ENCODE measurements at places on chromosomes 13 and 19.
A peak's percentile ranks its signal among the peaks of the same experiment; 100 is the strongest.

DNA sequence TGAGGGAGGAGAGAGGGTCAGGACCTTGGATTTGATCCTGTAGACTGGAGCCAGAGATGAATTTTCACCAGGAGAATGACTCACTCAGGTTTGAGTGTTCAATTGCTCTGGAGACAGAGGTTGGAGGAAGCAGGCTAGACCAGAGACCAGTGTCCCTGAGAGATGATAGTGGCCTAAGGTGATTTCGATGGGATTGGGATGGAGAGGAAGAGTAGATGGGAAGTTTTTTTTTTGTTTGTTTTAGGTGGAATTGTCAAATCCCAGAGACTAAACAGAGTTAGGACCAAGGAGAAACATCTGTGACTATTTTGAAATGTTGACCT lies 2.3 kb downstream of the CEBPG start:
- no peak for DNase-seq

GRCh38 chr13:45707516-45708100 lies 5.5 kb downstream of the CBY2 start:
- DNase-seq = no peak

DNA sequence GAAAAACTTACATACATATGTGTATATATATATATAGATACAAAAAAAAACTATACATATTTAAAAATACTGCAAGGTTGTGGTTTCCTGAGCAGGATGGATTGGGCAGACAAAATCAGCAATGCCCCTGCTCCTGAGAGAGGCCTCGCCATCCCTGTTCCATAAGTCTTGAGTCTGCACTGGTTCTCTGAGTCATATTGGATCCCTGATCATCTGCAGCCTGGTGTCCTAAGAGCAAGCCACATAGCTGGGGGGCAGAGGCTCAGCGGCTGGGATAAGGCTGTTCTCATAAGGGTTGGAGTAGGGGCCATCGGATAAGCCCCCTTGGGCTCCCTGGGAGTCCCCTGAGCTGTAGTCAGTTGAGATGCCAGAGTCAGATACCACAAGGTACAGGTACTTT lies 3.3 kb downstream of the SWSAP1 start:
- no peak for DNase-seq

DNA sequence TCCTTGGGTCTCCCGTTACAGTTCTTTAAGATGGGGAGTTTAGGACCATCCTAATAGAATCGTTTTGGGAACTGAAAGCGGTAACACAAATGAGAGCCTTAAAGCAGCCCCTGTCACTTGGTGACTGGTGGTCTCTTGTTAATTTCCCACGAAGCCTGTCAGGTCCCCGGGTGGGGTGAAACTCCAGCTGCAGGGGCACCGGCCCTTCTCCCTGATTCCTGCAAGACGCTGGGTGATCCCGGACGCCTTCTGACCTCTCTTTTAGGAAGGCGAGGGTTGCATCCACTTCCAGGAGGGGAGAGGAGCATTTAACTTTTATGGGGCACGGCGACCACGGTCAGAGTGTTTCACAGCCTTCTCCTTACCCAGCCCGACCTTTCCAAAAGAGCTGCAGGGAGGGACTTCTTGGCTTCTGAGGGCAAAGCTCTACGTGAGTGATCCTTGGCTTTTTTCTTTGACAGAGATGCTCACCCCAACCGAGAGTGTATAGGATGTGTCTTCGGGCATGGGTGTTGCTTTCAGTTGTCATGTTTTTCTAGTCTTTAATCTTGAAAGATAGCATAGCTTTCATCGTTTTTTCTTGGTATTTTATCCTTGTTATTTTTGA lies 688 bp downstream of the ZNF225 start:
- DNase-seq = no peak

DNA sequence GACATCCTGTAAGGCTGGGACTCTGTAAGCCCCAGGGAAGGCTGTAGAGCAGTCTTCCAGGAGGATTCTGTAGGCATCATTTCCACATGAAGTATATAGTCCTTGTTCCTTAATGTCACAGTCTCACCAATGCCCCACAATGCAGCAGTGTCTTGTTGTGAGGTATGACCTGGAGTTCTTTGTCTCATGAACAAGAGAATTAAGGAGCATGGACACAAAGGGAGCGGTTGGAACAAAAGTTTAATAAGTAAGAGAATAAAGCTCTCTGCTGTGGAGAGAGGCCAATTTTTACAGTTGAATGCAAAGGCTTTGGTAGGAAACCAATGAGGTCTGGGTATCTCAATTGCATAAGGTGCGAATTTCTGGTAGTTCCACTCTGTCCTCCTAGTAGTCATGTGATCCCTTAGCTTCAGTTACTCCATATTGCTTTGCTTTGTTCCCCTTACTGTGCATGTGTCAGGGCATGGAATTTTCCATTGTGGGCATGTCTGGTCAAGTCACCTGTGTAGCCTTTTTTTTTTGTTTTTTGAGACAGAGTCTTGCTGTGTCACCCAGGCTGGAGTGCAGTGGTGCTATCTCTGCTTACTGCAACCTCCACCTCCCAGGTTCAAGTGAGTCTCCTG lies 124.3 kb upstream of the TMTC4 start:
- DNase-seq = no peak

DNA sequence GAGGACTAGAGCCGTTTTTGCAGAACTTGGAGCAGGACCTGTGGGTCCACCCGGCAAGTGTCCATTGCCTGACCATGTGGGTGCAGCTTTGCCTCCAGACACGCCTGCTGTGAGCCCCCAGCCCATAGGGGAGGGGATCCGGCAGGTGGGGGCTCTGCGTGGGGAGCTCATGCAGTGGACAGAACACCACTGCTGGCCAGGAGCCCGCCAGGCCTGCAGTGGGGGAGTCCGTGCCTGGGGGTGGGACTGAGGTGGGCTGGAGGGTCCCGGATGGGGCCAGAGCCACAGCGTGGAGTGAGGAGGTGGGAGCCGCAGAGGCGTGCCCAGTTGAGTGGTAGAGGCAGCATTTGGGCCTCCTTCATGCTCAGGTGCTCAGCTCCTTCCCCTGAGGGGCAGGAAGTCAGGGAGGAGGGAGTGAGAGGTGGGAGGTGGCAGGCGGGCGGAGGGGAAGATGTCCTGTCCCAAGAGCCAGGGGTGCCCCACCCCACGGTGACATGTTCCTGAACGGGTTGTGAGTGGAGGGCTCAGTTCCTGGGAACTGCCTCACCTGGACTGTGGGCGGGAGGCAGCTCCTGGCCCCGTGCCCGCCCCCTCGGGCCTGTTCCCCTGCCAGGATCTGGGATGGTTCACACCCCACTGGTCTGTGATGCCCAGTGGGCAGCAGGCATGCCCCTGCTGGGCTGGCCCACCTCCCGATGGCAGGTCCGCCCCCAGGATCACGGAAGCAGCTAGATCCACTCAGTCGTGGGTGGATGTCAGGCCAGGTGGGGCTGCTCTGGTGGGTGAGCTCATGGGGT lies 8.8 kb downstream of the ADAT3 start:
- DNase-seq = no peak

- no peak for DNase-seq
Measured at GRCh38 chr13:107185889-107186288, 618.0 kb upstream of the ARGLU1 start.

DNA sequence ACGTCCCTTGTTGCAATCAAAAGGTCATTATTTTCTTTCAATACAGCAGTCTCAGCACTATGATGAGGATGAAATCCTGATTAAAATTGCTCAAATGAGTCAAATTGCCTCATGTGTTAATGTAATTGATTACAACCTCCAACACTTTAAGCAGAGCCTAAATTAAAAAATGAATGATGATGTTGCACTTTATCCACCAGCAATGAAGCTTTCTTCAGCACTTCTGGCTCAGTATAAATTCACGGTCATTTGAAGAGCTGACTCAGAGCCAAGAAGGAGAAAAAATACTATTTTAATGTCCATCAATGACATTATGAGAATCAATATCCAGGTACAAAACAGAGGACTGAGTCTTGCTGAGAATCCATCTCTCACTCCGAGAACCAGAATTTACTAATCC lies 792.6 kb upstream of the ATXN8OS start:
- no peak for DNase-seq

DNA sequence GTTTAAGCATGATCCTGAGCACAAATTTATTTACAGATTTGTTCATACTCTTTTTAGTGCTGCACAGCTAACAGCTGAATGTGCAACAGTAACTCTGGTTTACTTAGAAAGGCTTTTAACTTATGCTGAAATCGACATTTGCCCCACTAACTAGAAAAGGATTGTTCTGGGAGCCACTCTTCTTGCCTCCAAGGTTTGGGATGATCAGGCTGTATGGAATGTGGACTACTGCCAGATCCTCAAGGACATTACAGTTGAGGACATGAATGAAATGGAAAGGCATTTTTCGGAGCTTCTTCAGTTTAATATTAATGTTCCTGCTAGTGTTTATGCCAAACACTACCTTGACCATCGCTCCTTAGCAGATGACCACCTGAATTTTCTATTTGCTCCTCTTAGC lies 16.0 kb downstream of the ZNF100 start:
- DNase-seq = no peak

GRCh38 chr13:50124536-50125303 lies 109.5 kb downstream of the KCNRG start:
- peak; percentile 88 for DNase-seq

- no peak for DNase-seq
Measured at GRCh38 chr13:57877601-57878000, 246.1 kb downstream of the PCDH17 start.

GRCh38 chr19:4279530-4280422 lies 710 bp downstream of the SHD start:
- no peak for DNase-seq

DNA sequence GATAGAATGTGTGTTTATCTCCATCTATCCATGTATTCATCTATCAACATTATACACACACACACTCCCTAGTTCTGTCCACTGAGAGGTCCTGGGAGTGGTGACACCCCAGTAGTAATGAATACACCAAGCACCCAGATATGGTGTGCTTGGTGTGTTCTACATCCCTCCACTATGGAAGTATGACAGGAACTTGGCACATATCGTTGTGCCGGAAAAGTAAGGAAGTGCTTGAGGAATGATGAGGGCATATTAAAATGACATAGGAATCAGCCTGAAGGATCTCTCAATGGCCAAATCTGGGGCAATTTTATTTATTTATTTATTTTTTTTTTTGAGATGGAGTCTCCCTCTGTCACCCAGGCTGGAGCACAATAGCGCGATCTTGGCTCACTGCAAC lies 28.3 kb upstream of the FBXO17 start:
- DNase-seq = no peak

GRCh38 chr13:56932104-56932503 lies 208.6 kb upstream of the PRR20A start:
- DNase-seq = no peak

- DNase-seq = no peak
Measured at GRCh38 chr19:9641810-9642209, 20.8 kb upstream of the ZNF561 start.

- DNase-seq = no peak
Measured at GRCh38 chr13:99969919-99970650, 1.5 kb downstream of the ZIC5 start.

DNA sequence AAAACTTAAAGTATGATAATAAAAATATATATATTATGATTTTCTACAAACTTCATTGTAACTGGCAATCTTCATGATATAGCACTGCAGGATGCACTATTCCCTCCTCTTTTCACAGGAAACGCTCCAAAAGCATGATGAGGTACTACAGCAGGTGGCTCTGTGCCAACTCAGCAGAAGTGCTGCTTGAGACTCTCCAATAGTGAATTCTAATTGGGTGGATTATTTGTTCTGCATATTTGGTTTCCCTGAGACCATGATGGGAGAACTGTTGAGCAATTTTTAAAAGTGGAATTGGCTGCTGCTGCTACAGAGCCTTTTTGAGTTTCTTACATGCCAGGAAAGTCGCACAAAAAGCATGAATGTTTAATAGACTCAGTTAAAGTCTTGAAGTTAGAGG lies 1782.4 kb upstream of the PCDH20 start:
- peak; percentile 4 for DNase-seq

DNA sequence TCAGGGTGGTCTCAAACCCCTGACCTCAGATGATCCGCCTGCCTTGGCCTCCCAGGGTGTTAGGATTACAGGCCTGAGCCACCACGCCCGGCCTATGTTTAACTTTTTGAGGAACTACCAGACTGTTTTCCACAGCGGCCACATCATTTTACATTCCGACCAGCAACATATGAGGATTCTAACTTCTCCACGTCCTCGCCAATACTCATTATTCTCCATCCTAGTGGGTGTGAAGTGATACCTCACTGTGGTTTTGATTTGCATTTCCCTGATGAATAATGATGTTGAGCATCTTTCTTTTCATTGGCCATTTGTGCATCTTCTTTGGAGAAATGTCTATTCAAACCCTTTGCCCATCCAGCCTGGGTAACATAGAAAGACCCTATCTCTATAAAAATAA lies 14.8 kb downstream of the SLC5A5 start:
- no peak for DNase-seq

- DNase-seq = no peak
Measured at GRCh38 chr13:27942972-27943371, 23.2 kb downstream of the PDX1 start.

GRCh38 chr19:1279782-1280341 lies 4.5 kb downstream of the FAM174C start:
- DNase-seq = peak; percentile 50

DNA sequence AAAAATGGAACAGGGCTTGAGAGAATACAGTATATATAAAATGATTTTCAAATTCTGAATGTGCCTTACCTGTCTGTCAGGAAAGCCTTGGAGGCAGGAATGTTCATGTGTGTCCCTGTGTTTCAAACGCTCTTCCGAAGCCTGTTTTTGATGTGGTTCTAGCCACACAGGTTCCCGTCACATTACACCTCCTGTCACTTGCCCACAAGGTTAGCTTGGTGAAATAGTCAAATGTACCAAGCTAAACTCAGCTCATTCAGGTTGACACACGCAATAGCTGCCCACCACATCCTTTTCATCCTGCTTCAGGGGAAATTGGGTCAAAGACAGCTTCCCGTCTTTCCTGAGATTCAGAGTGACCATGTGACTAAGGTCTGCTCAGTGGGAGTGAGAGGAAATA lies 574.0 kb downstream of the EFNB2 start:
- DNase-seq = no peak

GRCh38 chr13:70534466-70534865 lies 426.2 kb upstream of the KLHL1 start:
- DNase-seq = no peak

GRCh38 chr13:109874484-109875454 lies 88.4 kb upstream of the IRS2 start:
- no peak for DNase-seq

DNA sequence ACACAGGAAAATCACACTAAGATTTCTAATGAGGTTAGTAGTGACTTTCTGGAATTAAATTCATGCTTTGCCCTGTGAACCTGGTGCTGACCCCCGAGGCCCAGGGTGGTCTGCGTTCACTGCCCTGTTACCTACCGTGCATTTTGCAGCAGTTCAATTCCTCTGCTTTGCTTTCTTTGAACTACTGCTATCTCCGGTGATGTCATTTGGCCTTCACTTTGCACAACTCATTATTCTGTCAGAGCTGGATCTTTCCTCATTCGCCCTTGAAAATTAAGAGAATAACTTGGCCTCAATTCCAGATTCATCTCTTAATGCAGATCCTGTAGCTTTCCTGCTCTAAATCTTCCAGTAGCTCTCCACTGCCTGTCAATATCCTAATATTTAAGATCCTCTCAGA lies 8.8 kb upstream of the LRRC63 start:
- no peak for DNase-seq

- DNase-seq = no peak
Measured at GRCh38 chr13:33717775-33718174, 100.2 kb upstream of the RFC3 start.

GRCh38 chr13:75071395-75071794 lies 410.6 kb downstream of the TBC1D4 start:
- no peak for DNase-seq

- no peak for DNase-seq
Measured at GRCh38 chr13:86856991-86857390, 814.2 kb upstream of the SLITRK5 start.

Measured in NCI-H2107 (cell line).